ENCODE measurements at places on chromosomes 1 and 21.
A peak's percentile ranks its signal among the peaks of the same experiment; 100 is the strongest.

DNA sequence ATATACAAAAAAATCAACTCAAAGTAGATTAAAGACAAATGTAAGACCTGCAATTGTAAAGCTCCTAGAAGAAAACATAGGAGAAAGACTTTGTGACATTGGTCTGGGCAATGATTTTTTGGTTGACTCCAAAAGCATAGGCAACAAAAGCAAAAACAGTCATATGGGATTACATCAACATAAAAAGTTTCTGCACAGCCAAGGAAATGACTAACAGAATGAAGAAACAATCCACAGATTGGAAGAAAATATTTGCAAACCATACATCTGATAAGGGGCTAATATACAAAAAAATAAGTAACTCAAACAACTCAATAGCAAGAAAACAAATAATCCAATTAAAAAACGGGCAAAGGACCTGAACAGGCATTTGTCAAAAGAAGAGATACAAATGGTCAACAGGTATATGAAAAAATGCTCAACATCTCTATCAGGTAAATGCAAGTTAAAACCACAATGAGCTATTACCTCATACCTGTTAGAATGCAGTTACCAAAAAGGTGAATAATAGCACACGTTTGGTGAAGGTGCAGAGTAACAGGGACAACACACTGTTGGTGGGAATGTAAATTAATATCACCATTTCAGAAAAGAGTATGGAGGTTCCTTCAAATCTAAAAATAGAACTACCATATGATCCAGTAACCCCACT lies 173.7 kb upstream of the COA6 start:
- DNase-seq = no peak

DNA sequence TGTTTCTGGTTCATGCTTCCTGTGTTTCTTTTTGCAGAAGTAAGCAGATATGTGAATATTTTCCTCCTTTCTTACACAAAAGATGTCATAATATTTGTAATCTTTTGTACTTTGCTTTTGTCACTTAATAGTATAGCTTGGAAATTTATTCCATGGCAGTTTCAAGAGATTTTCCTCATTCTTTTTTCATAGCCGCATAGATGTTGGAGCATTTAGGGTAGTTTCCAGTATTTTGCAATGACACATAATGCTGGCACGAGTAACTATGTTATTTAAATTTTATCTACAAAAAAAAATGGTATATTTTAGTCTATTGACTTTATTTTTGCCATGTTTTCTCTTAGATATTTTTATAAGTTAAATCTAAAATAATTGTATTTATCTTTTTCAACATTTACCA lies 40.7 kb downstream of the AGO3 start:
- DNase-seq = no peak

GRCh38 chr1:67013573-67013972 lies 40.4 kb downstream of the SLC35D1 start:
- no peak for DNase-seq

DNA sequence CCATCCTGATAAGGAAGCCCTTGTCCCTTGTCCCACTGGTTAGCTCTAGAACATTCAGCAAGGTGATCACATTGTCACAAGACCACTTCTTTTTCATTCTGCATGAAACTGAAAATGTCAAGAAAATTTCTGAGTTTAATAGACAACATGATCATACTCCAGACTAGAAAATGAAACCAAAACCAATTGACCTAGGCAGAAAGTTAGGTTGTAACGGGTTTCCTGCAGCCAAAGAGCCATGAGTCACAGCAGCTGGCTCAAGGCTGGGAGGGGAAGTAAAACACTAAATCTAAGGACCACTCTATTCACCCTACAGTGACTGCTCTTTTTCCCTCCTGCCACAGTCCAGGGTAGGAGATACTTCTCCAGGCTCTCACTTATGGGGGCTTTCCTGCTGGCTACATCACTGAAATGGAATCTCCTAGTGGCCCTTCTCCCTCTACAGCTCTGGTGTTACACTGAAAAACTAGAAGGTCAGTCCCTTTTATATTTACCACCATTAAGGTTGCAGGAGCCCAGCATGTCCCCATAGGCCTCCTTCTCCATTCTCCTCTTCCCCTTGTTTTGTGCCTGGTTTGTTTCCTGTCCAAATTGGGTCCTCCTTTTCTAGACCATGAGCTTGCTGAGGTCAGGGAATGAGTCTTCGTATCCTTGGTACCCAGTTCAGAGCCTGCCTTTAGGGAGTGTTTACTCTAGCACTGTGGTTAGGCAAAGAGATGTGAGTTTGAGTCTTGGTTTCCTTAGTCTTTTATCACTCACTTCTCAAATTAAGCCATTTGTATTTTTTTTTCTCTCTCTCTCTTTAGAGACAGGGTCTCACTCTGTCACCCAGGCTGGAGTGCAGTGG lies 236.5 kb upstream of the JUN start:
- DNase-seq = peak; percentile 27

- DNase-seq = no peak
These were observed 9.1 kb upstream of the EXO1 start for GRCh38 chr1:241838897-241839296.

GRCh38 chr1:41936107-41936506 lies 17.4 kb upstream of the HIVEP3 start:
- no peak for DNase-seq

DNA sequence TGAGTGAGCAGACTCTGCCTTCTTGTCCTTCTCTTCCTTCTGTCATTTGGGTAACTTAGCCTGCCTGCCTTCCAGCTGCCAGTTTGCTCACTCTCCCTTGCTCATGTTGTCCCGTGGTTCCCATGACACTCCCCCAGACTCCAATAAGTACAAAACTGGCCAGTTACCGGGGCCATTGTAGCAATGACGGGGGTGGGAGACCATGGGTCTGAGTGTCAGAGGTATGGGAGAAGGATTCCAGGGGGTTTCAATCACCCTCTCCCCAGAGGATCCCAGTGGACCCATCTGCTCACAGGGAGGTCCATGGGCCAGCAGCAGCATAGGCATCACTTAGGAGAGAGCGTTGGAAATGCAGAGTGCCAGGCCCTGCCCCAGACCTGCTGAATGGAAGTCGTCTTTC lies 51.3 kb downstream of the CAPN9 start:
- no peak for DNase-seq

GRCh38 chr1:162019006-162019405 lies 4.7 kb downstream of the OLFML2B start:
- DNase-seq = peak; percentile 93

DNA sequence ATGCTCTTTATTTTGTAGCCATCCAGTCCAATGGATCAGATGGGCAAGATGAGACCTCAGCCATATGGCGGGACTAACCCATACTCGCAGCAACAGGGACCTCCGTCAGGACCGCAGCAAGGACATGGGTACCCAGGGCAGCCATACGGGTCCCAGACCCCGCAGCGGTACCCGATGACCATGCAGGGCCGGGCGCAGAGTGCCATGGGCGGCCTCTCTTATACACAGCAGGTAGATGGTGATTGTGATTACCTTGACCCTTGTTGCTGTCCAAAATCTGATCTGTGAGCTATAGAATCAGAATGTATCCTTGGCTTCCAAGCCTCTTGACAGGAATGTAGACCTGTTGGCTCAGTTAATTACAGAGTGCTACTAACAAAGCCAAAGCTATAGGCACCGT lies 33.8 kb downstream of the ARID1A start:
- no peak for DNase-seq

DNA sequence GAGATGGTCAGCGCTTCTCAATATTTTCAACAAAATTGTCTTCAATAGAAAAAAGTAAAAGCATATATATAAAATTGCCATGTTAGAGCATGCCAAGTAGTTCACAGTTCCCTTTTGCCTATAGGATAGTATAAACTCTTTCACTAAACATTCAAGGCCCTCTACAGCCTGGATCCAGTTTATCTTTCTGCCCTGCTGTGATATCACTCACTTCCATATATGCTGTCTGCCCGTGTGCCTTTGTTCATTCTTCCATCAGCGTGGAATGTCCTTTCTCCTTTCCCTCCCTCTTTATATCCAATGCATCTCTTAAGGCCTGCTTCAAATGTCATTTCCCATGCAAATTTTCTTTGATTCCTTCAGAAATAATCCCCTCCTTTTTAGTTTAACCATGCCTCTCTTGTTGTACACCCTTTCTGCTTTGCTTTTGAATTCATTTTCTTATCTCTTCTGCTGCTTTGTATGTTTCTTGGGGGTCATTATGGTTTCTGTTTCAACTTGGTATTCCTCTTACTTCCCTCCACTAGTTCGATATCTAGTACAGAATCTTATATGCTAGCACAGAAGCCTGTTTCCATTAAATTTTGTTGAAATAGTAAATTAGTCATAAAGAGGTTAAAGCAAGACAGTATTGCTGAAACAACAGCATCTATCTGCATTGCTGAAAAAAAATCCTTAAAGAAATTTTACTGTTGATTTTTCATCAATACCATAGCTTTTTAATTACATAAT lies 44.7 kb downstream of the XCL2 start:
- DNase-seq = no peak

DNA sequence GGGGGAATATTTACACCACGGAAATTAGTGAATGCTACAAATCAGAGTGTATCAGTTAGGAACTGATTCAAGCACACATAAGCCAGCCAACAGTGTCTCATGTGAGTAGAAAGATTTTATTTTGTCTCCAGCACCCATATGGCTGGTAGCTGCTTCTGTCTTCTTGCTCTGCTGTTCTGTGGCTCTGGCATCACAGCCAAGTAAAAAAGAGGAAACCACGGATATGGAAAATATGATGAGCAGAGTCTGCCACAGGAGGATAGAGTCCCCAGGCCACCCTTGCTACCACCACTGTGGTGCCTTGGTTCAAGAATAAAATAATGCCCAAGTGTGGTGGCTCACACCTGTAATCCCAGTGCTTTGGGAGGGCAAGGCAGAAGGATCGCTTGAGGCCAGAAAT lies 53.6 kb upstream of the SPOCD1 start:
- no peak for DNase-seq

Data from AG09319 (cell line).